ENCODE measurements at places on chromosomes 4 and X.

DNA sequence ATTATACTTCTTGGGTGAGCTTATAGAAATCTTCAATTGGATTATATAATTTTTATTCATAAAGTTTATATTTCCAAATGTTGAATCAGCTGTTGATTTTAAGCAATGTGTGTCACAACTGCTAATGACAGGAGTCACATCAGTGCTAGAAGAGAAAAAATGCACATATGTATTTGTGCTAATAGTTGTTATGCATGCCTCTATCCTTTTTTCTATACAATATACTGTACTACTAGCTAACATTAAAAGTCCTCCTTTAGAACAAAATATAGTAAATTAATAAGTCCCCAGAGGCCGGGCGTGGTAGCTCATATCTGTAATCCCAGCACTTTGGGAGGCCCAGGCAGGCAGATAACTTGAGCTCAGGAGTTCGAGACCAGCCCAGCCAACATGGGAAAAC is 23.7 kb upstream of the HNRNPD start:
- no peak for DNase-seq

DNA sequence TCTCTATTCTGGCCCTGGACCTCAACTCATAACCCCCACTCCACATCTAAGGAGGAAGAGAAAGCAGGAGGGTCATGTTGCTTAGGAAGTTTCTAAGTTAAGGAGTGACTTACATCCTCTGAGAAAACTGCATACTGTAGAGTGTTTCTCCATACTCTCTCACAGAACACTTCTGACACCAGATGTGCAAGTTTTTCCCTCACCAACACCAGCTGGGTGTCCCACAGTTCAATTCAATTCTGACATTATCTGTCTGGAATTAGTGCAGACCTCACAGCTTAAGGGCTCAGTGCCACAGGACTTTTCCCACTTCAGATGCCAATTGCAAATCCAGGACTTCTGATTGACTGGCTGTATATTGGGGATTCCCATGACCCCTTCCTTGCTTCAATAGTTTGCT is 89.0 kb upstream of the SFRP2 start:
- DNase-seq, result no peak

GRCh38 chr4:86233681-86234080 is 126.2 kb downstream of the MAPK10 start:
- no peak for DNase-seq

DNA sequence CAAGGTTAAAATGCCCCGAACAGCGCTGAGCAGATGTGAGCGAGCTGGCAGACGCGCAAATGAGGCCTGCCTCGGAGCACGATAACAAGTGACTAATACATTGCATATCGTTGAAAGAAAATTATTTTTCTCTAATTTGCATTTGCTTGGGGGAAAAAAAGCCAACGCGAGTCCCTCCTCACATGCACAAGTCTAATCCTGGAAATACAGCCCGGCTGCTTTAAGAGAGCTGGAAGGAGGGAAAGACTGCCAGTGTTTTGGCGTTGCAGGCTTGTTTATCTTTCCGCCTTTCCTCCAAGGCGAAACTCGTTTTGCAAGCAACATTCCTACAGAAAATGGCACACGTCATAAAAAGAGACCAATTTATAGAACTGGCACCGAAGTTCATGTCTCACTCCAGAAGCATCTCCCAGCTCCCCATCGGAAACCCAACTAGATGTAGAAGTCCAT is 12.6 kb downstream of the BCOR start:
- DNase-seq, result no peak

- no peak for DNase-seq
Observed at GRCh38 chr4:129808242-129808641, 712.3 kb downstream of the C4orf33 start.

DNA sequence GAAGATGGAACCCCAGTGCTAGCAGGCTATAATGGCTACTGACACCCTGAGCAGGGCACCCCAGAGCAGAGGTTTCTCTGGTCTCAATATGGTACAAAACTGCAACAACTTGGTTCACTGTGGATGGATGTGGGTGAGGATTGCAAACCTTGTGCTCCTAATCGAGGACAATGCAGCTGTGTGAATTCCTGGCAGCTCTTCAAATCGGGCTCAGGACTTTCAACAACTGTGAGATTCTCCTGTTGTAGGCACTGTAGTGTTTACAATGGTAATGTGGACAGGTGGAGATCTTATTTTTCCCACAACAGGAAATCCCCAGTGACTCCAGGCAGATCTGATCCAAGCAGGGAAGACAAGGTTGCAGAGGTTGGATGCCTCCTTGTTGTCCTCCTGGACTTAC is 101.5 kb downstream of the RCHY1 start:
- no peak for DNase-seq

- DNase-seq, result no peak
Observed at GRCh38 chr4:154218051-154218450, 273.5 kb downstream of the DCHS2 start.

- no peak for DNase-seq
Observed at GRCh38 chr4:80576796-80577195, 241.3 kb downstream of the CFAP299 start.

- DNase-seq, result no peak
Observed at GRCh38 chrX:84415140-84415539, 87.1 kb downstream of the HDX start.

GRCh38 chrX:14362721-14363120 is 166.6 kb upstream of the GLRA2 start:
- DNase-seq, result no peak

DNA sequence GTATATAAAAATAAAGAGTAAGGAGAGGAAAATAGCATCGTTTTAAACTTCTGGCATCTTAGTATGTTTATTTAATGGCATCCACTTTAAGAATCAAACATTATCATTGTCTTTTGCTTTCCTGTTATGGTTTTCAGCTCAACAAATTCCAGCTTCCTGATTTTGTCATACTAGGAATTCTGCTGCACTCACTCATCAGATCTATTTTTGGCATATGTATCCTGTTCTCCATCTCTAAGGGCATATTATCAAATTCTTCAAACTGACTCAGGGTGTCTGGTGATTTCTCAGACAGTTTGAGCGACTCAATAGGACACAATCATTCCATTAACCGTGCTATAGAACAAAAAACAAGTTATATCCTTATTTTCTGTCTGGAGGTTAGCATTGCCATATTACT is 248.5 kb upstream of the DIAPH2 start:
- no peak for DNase-seq

DNA sequence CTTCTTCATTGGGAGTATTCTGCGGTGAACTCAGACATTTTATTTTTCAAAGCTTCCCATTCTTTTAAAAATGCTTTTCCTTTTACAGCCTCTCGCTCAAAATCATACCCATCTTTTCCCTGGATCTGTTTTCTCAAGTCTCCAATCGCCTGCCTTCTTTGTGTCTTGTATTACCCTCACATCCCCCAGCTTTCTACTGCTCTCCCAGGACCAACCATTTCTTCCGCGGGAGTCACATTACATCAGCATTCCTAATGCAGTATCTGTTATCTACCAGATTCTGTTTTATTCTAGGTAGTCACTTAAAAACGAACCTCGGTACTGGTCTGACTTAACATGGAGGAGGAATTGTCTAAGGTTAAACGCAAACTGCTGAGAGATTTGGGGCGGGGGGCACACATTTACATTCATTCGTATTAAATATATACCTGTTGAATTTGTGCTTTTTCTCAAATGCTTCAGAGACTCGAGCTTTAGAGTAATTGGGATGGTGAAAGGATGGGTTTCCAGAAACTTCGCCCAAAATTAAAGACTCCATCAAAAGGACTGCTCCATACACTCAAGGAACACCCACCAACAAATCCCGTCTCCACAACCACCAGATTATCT is 493 bp upstream of the UCHL1 start:
- DNase-seq, result no peak

DNA sequence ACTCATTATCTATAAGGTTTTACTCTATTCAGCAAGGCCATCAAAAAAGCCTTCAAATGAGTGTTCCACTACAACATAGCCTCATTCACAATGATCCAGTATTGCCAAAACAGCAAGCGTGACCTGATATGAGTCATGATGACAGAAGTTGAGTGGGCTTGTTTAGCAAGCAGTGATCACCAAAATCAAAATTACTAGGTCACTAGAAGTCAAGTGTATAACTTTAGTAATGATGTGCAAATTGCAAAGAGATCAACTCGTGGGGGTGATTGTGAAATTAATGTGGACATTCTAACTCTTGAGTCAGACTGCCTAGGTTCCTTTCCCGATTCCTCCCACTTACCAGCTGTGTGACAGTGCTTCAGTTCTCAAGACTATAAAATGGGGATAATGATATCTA is 124.5 kb downstream of the CHM start:
- no peak for DNase-seq

GRCh38 chr4:138487230-138487629 is 245.1 kb upstream of the SLC7A11 start:
- DNase-seq, result no peak

GRCh38 chrX:3142259-3143042 is 101.2 kb downstream of the ARSF start:
- DNase-seq, result no peak

DNA sequence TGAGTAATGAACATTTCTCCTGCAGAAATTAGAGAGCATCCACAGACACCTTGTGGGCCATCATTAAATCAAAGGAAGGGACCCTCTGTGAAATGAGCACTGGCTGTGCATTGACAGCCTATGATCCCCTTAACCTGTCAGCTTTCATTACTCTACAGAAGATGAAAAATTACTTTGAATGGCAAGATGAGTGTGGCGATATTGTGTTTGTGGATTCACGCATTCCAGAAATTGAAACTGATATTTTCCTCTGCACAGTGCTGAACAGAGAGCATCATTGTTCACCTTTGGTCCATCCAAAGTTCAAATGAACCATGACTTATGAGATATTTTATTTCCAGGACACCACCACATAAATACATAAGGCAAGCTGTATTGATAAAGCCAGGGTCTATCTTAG is 374.8 kb upstream of the ANXA10 start:
- DNase-seq, result no peak

GRCh38 chr4:8506373-8507195 is 66.0 kb downstream of the TRMT44 start:
- DNase-seq, result peak; percentile 64

- no peak for DNase-seq
Observed at GRCh38 chr4:37689353-37690095, 3.3 kb upstream of the RELL1 start.

DNA sequence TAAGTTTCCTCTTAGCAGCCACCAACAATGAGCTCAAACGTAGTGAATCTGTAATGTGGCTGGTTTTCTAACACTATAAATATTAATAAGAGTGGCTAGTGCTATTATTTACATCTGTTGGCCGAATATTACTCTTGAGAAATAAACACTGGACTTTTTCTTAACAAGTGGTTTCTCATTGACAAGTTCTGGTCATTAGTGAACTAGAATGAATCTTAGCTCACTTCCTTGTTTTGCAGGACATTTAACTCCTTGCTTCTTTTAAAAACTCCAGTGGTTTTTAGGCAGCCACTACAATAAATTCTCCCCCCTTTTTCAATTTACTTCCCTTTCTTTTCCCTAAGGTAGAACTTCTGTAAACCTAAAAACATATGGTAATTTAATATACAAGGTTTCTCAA is 177.2 kb downstream of the ARAP2 start:
- no peak for DNase-seq

DNA sequence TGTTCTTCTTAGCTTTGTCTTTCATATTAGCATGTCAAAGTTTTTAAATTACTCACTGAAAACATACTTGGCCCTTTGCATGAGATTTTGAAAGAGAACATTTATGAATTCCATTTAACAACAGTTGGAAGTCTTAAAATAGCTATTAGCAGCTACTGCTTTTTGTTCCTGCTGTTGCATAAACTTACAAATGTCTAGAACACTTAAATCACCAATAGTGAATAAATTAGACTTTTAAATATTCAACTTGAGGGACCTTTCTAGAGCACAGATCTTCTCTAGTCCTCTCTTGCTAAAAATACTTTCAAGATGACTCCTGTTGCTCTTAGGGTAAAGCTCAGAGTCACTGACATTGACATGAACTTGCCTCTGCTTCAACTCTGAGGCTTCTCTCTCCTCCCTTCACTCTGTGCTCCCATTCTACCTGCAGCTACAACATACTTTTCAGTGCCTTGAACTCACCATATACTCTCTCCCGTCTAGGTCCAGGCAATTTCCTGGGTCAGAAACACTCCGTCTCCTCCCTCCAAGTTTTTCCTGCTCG is 15.8 kb upstream of the TXK start:
- DNase-seq, result no peak

DNA sequence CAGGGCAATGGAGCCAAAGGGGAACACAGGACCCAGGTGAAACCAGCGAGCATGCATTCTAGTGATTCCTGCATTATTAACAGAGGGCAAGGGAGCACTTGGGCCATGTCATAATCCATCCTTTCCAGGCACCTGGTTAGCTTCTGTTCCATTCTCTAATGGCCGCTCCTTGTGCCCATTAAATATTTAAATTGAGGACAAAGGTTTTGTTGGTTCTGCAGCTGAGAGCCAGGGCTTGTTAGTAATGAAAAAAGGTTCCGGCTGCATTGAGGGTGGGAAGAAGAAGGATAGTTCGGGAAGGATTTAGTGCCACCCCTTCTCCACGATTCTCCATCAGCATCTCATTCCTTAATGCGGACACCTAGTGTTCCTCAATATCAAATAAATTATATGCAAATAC is 13.6 kb downstream of the SOD3 start:
- DNase-seq, result no peak

GRCh38 chr4:104365618-104366017 is 129.1 kb downstream of the CXXC4 start:
- no peak for DNase-seq

GRCh38 chr4:86890790-86891189 is 1.4 kb downstream of the C4orf36 start:
- DNase-seq, result no peak

GRCh38 chr4:26235500-26235899 is 85.3 kb upstream of the RBPJ start:
- DNase-seq, result no peak

Data from dorsolateral prefrontal cortex (tissue), 122 donors.